ENCODE measurements at places on chromosomes 16 and 17.
A peak's percentile ranks its signal among the peaks of the same experiment; 100 is the strongest.

DNA sequence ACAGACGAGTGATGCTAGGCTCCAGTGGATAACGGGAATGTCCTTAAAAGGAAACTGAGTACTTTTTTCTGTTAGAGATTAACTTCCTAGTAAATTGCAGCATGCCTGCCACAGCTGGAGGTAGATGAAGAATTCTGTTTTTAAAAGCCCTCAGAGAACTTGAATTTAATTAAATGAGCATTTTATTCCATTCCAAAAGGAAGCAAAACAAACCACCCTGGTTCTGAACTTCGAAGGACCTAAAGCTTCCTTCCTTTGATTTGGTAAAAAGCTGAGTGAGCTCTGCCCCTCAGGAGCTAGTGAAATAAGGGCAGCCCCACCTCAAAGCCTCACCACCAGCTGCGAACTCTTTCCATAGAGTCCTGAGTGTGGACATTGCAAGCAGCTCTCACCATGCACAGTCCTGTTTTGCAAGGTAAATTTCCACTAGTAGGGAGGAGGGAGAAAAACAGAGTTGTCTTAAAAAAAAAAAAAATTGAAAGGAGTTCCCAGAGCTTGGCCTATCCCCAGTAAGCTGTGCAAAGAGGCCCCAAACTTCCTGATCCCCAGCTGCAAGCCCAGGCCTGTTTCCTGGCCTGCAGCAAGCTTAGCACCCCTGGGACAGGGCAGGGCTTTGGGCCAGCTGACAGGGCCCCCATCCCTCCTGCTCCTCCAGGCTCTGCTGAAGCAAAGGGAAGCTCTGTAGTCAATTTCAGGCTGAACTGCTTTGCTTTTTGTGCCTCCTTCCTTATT is 11.2 kb downstream of the CHD9NB start:
- DNase-seq, result no peak

- no peak for DNase-seq
Measured at GRCh38 chr17:21676281-21677111, 15.8 kb upstream of the KCNJ18 start.

DNA sequence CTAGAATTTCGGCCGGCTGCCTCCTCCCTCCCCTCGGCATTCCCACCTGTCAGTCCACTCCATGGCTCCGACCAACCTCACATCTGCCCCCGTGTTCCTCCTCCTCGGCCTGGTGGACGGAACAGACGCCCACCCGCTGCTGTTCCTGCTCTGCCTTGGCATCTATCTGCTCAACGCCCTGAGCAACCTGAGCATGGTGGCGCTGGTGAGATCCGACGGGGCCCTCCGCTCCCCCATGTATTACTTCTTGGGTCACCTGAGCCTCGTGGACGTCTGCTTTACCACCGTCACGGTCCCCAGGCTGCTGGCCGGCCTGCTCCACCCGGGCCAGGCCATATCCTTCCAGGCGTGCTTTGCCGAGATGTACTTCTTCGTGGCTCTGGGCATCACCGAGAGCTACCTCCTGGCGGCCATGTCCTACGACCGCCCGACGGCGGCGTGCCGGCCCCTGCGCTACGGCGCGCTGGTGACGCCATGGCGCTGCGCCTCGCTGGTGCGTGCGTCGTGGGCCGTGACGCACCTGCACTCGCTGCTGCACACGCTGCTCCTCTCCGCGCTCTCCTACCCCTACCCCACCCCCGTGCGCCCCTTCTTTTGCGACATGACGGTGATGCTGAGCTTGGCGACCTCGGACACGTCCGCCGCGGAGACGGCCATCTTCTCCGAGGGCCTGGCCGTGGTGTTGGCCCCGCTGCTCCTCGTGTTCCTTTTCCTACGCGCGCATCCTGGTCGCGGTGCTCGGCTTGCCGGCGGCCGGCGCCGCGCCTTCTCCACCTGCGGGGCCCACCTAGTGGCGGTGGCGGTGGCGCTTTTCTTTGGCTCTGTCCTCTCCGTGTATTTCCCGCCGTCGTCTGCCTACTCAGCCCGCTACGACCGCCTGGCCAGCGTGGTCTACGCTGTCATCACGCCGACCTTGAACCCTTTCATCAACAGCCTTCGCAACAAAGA is at the start of gene OR3A2:
Gene OR3A2, minus strand, starts transcription at position 440 of the 948 bp plus-strand sequence.
- DNase-seq, result no peak

- DNase-seq, result no peak
Measured at GRCh38 chr16:28279006-28279405, 13.3 kb upstream of the SBK1 start.

- no peak for DNase-seq
Measured at GRCh38 chr16:51034481-51035109, 116.5 kb downstream of the SALL1 start.

DNA sequence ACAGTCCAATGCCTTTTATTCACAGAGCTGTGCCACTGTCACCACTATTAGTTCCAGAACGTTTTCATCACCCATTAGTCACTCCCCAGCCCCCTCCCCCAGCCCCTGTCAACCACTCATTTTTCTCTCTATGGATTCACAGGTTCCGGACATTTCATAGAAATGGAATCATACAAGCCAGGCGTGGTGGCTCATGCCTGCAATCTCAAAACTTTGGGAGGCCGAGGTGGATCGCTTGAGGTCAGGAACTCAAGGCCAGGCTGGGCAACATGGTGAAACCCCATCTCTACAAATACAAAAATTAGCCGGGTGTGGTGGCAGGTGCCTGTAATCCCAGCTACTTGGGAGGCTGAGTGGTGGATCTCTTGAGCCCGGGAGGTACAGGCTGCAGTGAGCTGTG is 759 bp upstream of the PAM16 start:
- DNase-seq, result no peak

GRCh38 chr16:88444826-88445582 is 8.1 kb upstream of the ZFPM1 start:
- no peak for DNase-seq

DNA sequence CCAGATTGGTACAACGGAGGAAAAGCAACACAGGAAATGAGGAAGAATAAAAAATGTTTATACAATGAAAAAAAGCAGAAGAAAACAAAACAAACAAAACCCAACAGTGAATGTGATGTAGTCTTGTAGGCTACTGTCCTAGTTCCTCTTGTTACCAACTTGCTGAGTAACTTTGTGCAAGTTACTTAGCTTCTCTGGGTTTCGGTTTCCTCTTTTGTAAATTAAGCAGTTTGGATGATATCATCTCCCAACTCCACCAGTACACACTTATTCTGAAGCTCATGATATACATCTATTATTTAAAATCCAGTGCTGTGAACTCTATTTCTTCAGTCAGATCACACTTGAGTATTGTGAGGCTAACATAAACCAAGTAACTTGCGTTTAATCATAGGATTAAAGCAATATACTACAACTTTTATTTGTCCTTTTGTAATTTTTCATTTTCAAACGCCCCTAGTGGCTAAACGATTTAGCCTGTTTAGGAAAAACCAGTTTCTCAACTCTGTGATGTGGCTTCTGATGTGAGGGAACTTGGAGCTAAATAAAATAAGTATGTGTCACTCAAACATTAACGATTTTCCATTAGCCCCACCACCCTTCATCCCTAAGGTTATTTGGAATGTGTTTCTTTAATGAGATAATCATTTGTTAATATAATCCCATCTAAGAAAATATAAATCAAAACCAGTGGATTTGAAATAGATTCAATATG is 1.4 kb upstream of the UNK start:
- peak; percentile 81 for DNase-seq

- DNase-seq, result no peak
Measured at GRCh38 chr16:67170949-67171649, 761 bp downstream of the NOL3 start.

GRCh38 chr16:55175389-55175788 is 148.6 kb upstream of the IRX6 start:
- DNase-seq, result no peak

GRCh38 chr17:42679492-42680330 is 1.9 kb downstream of the CCR10 start:
- DNase-seq, result peak; percentile 81

Data from hematopoietic multipotent progenitor cell treated with erythropoietin and hydrocortisone succinate and interleukin-3 and kit ligand, for 8 days (in vitro differentiated cells).